ENCODE measurements at places on chromosomes 7 and 10.

DNA sequence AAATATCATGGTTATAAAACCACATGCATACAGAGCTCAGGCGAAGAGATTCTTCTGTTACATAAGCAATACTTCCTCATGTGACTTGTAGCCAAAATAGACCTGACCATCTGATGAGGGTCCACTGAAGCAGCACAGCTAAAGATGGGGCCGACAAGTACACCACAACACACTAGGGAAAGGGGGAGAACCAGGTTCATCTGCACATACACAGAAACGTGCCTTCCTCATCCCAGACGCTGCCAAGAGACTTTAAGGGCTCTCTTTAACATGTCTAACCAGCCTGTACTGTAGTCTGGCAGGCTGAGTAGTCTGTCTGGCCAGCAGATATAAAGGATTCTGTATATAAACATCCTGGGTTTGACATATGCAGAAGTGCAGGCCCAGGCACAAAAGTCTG lies 30.3 kb downstream of the ERCC6 start:
- DNase-seq: no peak

DNA sequence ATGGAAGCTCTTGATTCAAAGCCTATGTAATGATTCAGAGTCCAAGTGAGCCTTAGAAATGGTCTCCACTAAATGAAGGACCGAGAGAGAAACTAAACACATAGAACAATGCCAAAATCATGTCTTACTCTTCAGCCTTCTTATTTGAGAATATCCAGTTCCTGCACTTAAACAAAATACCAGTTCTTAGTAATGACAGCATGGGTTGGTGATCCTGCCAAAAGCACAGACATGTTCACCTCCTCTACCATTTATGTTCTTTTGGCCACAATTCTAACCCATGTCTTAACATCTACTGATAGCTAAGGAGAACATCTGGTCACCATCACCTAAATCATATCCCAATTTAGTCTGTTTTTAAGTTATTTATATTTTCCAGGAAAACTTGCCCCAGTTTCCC lies 239.6 kb upstream of the PTN start:
- no peak for DNase-seq

- peak; percentile 73 for DNase-seq
Observed at GRCh38 chr10:113802997-113803396, 50.9 kb downstream of the DCLRE1A start.

- DNase-seq: no peak
Observed at GRCh38 chr7:55554038-55554437, 18.3 kb downstream of the VOPP1 start.

DNA sequence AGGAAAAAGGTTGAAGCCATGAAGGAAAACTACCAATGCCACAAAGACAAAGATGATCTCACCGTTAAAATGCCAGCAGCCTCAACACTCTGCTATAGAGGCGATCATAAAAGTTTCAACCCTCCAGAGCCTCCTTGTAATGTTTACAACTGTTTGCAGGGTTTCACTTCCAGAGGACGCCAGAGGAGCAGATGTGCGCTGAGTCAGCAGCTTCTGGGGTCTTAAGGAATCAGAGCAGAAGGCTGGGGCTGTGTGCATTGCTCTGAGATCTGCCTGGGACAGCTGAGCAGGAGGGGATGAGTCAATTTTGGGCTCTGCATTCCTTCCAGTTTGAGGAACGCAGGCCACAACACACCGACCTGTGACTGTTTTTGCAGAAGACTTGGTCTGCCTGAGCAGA lies 98.3 kb downstream of the TMEM130 start:
- no peak for DNase-seq

DNA sequence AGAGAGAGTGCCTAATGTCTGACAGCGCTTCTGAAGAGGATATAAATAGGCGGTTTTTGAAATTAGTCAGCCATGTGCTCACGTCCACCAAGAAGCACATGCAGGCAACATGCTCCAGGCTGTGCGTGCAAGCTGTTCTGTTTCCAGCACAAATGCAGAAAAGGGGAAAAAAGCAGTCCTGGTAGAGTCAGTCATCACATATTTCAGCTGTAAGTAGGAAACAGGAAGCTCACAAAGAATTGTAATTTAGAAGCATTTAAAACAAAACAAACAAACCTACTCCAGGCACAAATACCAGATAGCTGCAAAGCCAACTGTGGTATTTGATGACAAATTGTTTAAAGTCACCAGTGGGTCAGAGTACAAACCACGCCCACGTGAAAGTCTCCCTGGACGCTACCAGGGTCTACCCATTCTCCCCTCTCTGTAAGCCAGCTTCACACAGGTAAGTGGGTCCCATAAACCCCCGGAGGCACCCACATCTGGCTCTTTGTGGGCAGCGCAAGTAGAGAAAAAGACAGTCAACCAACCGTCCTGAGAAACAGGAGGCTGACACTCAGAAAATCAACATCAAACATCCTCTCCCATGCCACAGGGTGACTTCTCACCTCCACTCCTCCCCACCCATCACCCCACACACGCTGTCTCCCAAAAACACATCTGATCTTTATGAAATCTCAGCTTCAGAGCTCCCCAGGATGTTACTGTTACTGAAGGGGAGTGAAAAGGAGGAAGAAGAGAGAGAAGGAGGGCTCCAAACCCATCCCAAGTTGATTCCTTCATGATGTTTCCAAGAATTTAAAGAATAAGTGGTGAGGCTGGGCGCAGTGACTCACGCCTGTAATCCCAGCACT lies 186.4 kb downstream of the FAM107B start:
- no peak for DNase-seq

DNA sequence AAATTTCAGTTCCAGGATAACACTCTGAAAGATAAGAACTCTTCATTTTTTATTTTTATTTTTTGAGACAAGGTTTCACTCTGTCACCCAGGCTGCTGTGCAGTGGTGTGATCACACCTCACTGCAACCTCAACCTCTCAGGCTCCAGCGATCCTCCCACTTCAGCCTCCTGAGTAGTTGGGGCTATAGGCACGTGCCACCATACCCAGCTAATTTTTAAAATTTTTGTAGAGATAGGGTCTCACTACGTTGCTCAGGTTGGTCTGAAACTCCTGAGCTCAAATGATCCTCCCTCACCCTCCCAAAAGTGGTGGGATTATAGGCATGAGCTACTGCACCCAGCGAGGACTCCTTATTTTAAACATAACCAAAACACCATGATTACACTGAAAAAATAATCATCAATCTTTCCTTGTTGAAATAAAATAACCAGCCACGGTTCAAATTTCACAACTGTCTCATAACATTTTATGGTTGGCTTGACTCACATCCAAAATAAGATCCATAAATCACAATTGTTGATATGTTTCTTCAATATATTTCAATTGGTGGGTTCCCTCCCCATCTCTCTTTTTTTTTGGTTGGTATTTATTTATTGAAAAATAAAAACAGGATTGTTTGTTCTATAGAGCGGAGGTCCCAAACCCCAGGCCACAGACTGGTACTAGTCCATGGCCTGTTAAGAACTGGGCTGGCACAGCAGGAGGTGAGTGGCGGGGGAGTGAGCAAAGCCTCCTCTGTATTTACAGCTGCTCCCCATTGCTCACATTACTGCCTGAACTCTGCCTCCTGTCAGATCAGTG lies 60.1 kb upstream of the FAM171A1 start:
- no peak for DNase-seq

GRCh38 chr7:106095634-106096033 lies 16.5 kb downstream of the SYPL1 start:
- DNase-seq: no peak

DNA sequence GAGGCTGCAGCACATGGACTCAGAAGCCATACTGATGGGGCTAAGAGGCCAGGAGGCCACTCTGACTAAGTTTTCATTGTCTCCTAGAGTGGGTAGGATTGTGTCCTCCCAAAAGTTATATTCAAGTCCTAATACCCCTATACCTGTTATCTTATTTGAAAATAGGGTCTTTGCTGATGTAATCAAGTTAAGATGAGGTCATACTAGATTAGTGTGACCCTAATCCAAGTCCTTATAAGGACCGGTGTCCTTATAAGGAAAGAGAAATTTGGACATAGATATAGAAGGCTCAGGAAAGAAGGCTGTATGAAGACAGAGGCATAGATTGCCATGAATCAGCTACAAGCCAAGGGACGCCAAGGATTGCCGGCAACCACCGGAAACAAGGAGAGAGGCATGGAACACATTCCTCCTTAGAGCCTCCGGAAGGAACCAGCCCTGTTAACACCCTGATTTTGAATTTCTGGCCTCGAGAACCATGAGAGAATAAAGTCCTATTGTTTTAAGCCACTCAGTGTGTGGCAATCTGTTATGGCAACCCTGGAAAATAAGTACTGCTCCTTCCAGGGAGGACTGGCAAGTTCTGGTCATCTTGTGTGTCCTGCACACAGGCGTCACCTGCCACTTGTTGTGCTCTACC lies 157.0 kb downstream of the EMX2 start:
- DNase-seq: no peak

DNA sequence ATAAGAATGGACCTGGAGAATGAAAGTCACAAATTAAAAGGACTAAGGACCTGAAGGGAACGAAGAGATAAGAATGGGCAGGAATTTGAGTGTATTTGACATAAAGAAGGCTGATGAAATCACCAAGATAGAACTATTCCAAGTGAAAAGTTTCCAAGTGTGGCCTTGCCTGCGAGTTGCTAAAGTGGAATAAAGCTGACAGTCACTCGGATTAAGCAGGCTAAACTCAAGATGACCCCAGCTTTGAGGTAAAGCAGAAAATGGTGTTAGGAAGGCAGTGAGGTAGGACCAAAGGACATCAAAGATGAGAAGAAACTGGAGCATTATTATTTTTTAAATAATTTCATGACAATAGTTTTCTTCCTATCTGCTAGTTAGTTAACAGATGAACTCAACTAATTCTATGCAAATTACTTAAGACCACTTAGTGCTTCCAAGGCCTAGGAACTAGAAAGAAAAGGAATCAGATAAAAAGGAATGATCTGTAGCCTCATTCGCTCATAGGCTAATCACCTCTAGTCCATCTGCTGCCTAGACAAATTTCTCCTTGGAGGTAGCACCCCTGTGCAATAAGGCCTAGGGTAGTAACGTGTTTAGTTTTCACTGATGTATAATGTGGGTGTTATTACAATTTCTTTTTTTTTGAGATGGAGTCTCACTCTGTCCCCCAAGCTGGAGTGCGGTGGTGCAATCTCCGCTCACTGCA lies 34.5 kb downstream of the EZH2 start:
- no peak for DNase-seq

DNA sequence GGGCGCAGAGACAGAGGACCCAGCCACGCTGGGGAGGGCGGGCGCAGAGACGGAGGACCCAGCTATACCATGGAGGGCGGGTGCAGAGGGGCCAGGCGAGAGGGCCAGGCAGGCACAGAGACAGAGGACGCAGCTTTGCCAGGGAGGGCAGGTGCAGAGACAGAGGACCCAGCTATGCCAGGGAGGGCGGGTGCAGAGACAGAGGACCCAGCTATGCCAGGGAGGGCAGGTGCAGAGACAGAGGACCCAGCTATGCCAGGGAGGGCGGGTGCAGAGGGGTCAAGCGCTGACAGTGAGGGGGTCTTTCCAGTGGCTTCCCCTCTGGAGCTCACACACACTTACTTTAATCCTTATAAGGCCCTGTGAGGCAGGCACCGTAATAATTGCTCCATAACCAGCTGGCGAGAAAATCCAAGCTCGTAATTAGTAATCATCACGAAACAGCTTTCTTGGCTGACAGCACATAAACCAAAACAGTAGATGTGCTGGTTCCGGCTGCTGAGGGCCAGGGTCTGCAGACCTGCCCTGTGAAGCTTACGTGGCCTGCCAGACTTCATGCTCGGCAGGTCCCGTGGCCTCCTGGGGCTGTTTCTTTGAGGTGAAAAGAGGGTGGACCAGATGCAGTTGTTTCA lies 137.2 kb downstream of the VIPR2 start:
- DNase-seq: no peak

DNA sequence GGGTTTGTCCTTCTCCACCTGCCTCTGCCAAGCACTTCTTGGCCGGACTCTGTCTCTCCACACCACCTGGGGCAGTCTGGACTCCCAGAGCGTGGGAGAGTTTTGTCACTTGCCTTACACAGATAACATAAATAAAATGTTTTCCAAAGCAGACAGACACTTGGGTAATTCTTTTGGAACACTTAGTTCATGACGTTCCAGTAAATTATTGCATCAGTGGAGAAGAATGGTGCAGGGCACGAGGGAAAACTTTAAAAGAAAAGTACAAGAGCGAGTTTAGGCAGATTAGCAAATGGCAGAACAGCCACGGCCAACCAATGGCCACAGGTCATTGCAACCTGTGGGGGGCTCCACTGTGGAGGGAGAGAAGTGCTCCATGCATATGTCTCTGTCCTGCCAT lies 170.6 kb upstream of the GRB10 start:
- no peak for DNase-seq

DNA sequence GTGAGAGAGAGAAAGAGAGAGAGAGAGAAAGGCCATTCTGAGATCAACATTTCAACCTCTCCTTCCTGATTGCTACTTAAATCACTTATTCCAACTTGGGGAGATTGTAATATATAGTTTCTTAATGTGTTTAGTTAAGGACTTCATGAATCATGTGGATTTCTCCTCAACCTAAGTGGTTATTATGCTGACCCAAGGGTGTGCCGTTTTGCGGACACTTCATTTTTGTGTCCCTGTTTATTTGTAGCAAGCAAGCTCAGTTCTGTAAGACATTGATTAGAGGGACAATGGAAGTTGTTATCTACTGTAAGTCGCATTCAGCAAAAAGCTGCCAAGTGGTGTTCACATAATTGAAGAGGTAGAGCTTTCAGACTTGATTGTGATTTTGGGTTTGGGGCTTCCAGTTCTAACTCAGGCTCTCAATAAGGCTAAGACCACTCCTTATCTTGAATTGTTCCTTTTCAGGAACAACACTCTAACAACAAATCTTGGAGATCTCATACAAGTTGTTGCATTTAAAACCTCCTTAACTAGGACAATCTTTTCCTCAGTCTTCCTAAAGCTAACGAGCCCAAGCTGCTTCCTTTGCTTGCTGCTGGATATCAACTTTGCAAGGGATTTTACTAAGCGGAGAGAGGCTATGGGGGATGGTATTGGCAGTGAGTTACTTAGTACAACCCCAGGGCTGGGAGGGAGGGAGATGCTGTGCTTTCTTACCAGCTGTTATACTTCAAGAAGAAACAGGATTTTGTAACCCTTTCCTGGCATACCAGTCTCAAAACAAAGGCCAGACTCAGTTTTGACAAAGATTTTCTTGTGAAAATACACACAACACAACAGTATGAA lies 19.8 kb upstream of the COL1A2 start:
- DNase-seq: no peak

DNA sequence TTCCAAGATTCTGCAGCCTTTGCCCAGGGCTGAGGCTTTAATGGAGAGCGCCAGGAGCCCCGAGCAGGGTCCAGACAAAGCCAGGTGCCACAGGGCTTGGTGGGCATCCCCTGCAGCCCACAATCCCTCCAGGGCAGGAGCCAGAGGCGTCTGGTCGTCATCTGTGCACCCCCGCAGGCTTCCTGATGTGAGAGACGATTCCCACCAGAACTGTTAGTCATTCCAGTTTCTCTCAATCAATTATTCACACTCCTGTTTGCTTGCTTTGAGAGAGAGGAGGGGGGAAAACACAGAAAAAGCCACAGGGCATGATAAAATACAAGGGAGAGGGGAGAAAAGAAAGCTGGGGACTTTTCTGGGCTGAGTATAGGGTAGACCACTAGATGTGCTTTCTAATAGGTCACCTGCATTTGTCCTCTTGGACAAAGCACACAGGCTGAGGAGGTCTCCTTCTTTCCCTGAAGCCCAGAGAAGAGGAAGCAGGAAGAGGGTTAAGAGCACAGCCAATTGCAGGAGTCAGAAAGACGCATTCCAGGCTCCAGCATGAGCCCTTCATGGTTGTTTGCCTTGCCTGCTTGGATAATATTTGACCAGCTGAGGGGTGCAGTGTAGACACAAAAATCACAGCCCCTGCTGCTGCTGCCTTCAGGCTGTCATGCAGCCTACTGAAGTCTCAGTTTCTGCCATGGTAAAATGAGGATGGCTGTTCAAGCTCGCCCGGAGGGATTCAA lies 194.4 kb downstream of the PLXNA4 start:
- no peak for DNase-seq

- no peak for DNase-seq
Observed at GRCh38 chr7:83101530-83101929, 61.2 kb downstream of the PCLO start.
